ENCODE measurements at places on chromosomes 11 and 22. TPM values are rescaled to one million over a fixed set of nuclear protein-coding genes. Genes with fewer than 3 reads are reported as not detected.

- H3K4me1 ChIP-seq = no peaks in the 10 kb centered on the region
- H3K27me3 ChIP-seq = no peaks in the 10 kb centered on the region
- H3K27ac ChIP-seq = no peak overlapping the region
- no peaks in the 10 kb centered on the region for H3K36me3 ChIP-seq
- no peak overlapping the region for H3K4me3 ChIP-seq
These were observed 3.7 kb upstream of the MUC5AC start for GRCh38 chr11:1153951-1154493.

- H3K27me3 ChIP-seq = no peaks in the 10 kb centered on the region
- H3K27ac ChIP-seq = no peak overlapping the region
- no peak overlapping the region for H3K4me3 ChIP-seq
- H3K4me1 ChIP-seq = peaks cover 7% of the 10 kb centered on the region
- DNase-seq = no peak
These were observed 886 bp upstream of the P4HA3 start for GRCh38 chr11:74312326-74312725.

- no peaks in the 10 kb centered on the region for H3K27me3 ChIP-seq
- peak overlapping the region; percentile 71 for H3K4me3 ChIP-seq
- H3K27ac ChIP-seq = no peak overlapping the region
These were observed 1.1 kb downstream of the TTLL12 start for GRCh38 chr22:43185860-43186261.

DNA sequence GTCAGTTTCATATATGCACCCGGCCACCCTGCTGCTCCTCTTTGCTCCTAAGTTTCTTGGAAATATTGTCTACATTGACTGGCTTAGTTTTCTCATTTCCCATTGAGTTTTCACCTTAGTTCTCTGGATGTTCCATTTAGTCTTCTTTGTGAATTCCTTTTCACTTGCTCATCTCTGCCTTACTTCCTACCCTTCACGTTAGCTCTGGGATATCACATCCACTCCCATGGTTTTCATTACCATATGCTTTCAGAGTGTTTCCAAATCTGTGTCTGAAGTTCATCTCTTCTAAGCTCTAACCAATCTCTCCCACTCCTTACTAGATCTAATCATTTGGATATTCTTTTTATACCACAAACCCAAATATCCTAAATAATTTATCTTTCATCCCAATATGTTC, 226.4 kb downstream of the FAM76B start:
- no peaks in the 10 kb centered on the region for H3K27me3 ChIP-seq
- DNase-seq = no peak
- H3K4me1 ChIP-seq = no peaks in the 10 kb centered on the region
- no peak overlapping the region for H3K4me3 ChIP-seq
- no peaks in the 10 kb centered on the region for H3K36me3 ChIP-seq

DNA sequence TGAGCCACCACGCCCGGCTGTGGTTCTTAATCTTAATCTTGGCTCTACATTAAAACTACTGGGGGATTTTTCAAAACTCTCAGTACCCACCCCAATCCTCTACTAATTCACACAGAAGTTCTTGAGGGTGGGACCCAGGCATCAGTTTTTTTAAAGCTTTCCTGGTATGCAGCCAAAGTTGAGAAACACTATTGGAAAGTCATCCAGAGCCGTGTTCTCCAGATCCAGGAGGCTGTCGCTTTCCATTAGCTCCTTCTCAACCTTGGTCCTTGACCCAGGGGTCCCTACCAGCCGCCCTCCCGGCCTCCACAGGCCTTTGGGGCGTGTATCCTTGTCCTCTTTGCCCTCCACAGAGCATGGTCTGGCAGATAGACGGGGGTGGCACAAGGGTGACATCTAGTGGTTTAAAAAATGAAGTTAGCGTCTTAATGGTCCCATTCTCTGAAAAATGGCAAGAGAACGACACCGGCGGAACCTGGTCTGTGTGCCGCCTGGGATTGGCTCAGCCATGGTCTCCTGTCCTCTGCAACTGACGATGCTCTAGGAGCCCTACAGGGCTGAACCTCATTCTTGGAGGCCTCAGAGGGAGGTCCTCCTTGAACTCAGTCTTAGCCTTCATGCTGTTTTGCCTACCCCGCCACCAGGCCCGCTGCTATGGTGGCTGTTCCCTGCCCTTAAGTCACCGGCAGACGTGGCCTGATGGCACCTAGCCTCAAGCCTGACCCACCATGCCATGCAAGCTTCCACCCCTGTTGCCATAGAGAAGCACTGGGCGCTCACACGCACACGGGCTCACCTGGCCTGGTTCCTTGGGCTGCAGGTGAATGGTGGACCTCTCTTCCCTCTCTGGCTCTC, 152.0 kb upstream of the SYN3 start:
- H3K4me3 ChIP-seq = no peak overlapping the region
- no peaks in the 10 kb centered on the region for H3K36me3 ChIP-seq
- no peaks in the 10 kb centered on the region for H3K4me1 ChIP-seq
- H3K27me3 ChIP-seq = peaks cover 14% of the 10 kb centered on the region
- H3K27ac ChIP-seq = no peak overlapping the region

DNA sequence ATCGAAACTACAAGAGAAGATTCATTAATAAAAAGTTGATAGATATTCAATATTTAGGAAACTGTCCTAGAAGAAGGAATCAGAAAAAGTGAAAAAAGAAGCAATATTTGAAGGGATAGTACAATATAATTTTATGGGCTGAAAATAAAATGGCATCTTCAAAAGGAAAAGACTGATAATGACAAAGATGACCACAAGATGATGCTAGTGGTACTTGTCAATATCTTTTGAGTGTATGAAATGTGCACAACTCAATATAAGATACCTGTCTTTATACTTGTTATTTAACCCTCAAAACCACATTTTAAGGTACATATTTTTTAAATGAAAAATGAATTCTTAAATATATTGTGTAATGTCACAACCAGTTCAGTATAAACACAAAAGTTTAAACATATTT, 1059.6 kb upstream of the RAG2 start:
- DNase-seq = no peak
- H3K4me1 ChIP-seq = no peaks in the 10 kb centered on the region
- no peak overlapping the region for H3K27ac ChIP-seq
- no peaks in the 10 kb centered on the region for H3K36me3 ChIP-seq
- no peak overlapping the region for H3K4me3 ChIP-seq

- no peaks in the 10 kb centered on the region for H3K36me3 ChIP-seq
- no peak overlapping the region for H3K27ac ChIP-seq
- H3K4me1 ChIP-seq = no peaks in the 10 kb centered on the region
- no peaks in the 10 kb centered on the region for H3K27me3 ChIP-seq
These were observed 133.8 kb downstream of the FAM181B start for GRCh38 chr11:82599836-82600235.

GRCh38 chr11:132942611-132943356, 589.5 kb downstream of the OPCML start:
- no peaks in the 10 kb centered on the region for H3K36me3 ChIP-seq
- H3K4me3 ChIP-seq = no peak overlapping the region
- no peaks in the 10 kb centered on the region for H3K4me1 ChIP-seq
- no peak for DNase-seq

DNA sequence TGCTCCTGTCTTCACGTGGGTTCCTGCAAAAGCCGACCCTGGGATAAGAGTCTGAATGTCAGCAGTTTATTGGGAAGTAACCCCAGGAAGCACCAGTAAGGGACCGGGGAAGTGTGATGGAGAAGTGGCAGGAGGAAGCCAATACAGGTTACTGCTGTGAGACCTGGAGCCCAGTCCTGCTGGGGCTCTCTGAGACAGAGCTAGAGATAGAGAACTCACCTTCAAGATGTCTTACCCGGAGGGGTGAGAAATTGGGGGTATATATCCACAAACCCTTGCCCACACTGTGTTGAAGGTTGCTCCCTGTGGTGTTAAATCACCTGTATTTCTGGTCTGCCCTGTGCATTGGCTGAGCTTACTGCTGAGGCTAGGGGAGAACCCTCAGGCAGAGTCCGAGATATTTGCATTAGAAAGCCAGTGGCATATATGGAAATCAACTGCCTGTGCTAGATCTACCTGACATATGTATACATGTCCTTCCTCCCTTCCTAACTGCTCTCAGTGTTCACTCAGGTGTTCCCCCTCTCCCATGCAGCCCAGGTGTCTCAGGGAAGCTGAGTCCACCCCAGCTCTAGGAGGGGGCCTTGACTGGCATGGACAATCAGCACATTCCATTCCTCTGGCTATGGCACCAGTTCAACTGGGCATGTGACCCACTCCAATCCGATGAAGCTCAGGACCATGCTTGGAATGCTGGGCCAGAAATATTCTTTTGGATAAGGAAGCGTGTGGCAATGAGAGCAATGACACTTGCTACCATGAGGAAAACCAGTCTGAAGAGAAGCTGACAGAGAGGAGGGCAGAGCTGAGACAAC, 6.8 kb upstream of the MICAL2 start:
- no peaks in the 10 kb centered on the region for H3K36me3 ChIP-seq
- no peak for DNase-seq
- H3K4me3 ChIP-seq = no peak overlapping the region
- peaks cover 24% of the 10 kb centered on the region for H3K4me1 ChIP-seq

DNA sequence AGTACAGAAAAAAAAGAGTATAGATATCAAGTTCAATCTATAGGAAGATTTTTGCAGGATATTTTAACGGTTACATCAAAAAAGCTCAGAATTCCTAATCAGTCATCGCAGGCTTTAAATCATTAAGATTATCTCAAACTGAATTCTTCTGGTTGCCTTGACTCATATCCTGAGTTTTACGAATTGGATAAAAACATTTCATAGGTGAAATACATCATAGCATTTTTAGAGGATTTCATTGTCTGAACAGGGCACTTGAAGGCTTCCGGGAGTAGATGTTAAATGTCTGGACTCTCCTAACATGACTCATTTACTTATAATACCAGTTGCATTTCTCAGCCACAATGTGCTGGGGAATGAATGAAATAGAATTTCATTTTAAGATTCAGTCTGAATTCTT, 2216.6 kb upstream of the RAG2 start:
- H3K4me1 ChIP-seq = no peaks in the 10 kb centered on the region
- H3K4me3 ChIP-seq = no peak overlapping the region
- no peak overlapping the region for H3K27ac ChIP-seq
- no peak for DNase-seq

GRCh38 chr11:71572811-71573210, 7.4 kb downstream of the KRTAP5-10 start:
- H3K27ac ChIP-seq = no peak overlapping the region
- no peaks in the 10 kb centered on the region for H3K36me3 ChIP-seq
- no peak for DNase-seq
- no peaks in the 10 kb centered on the region for H3K27me3 ChIP-seq
- H3K4me3 ChIP-seq = no peak overlapping the region
- H3K4me1 ChIP-seq = no peaks in the 10 kb centered on the region

- peak; percentile 55 for DNase-seq
- H3K36me3 ChIP-seq = no peaks in the 10 kb centered on the region
- no peaks in the 10 kb centered on the region for H3K27me3 ChIP-seq
- no peak overlapping the region for H3K27ac ChIP-seq
These were observed 49.7 kb downstream of the RTL6 start for GRCh38 chr22:44448271-44448830.

- no peaks in the 10 kb centered on the region for H3K4me1 ChIP-seq
- no peak overlapping the region for H3K27ac ChIP-seq
- H3K27me3 ChIP-seq = no peaks in the 10 kb centered on the region
These were observed 854.5 kb downstream of the BRD1 start for GRCh38 chr22:48972979-48973693.

- no peaks in the 10 kb centered on the region for H3K36me3 ChIP-seq
- DNase-seq = no peak
- no peak overlapping the region for H3K27ac ChIP-seq
- H3K4me3 ChIP-seq = no peak overlapping the region
- H3K27me3 ChIP-seq = no peaks in the 10 kb centered on the region
- no peaks in the 10 kb centered on the region for H3K4me1 ChIP-seq
These were observed 14.5 kb upstream of the BID start for GRCh38 chr22:17788528-17789378.

DNA sequence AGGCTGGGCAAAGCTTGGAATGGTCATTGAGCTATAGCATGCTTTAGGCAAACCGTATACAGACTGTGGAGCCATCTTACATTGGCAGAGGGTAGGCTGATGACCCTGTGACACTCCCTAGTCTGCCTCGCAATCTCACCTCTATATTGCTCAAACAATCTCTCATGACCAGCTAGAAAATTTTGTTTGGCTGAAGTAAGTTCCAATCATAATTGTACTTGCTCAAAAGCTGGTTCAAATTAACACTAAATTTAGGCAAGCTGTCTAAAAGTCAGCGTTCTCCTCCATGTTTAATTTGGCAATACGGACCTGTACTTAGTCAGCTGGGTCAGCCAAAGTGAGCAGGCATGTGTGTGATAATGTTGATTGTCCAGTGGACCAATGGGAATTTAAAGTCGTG, 133.0 kb downstream of the SWAP70 start:
- no peak overlapping the region for H3K27ac ChIP-seq
- H3K27me3 ChIP-seq = no peaks in the 10 kb centered on the region
- H3K36me3 ChIP-seq = no peaks in the 10 kb centered on the region
- H3K4me1 ChIP-seq = no peaks in the 10 kb centered on the region
- no peak overlapping the region for H3K4me3 ChIP-seq

CD3D gene
- 8.5 TPM for total RNA-seq

IGLL1 gene
- total RNA-seq = not detected

MFRP gene
- total RNA-seq = not detected

ZNF70 gene
- 6.1 TPM for total RNA-seq

EHBP1L1 gene
- 88.3 TPM for total RNA-seq

Measured in upper lobe of right lung (tissue), 1 donor.